ENCODE measurements at places on chromosomes 4 and X.

DNA sequence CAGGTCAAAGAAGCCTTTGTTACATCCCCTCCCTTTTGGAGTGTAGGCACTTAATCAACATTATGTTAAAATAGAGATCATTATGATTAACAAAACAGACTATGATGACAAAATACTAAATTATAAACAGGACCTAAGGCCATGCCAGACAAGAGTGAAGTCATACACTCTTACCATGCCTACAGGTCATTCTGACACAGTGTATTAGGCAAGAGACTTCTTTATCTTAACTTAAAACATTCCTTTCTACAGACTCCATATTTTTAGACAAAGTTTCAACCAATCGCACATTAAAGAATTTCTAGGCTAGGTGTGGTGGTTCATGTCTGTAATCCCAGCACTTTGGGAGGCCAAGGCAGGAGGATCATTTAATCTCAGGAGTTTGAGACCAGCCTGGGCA is 128.6 kb upstream of the SLC34A2 start:
- DNase-seq, result no peak

DNA sequence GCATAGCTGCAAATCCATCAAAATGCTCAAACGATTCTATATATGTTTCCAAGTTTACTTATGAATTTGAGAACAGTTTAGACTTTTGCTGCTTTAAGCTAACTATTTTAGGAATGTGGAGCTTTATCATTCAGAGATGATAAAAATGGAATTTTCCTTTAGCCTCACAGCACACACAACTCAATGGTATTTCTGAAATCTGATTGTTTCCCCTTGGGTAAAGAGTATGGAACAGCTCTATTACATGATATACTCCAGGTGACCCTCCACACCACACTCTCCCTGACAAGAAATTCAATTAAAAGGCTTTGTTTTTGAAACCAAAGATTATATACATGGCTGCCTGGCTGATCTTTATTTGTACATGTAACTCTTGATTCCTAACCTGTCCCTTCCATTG is 120.0 kb downstream of the LUZP4 start:
- DNase-seq, result no peak

GRCh38 chr4:105474099-105474518 is 247 bp upstream of the PPA2 start:
- DNase-seq, result no peak

GRCh38 chrX:130179579-130180215 is 7.9 kb downstream of the RAB33A start:
- no peak for DNase-seq

DNA sequence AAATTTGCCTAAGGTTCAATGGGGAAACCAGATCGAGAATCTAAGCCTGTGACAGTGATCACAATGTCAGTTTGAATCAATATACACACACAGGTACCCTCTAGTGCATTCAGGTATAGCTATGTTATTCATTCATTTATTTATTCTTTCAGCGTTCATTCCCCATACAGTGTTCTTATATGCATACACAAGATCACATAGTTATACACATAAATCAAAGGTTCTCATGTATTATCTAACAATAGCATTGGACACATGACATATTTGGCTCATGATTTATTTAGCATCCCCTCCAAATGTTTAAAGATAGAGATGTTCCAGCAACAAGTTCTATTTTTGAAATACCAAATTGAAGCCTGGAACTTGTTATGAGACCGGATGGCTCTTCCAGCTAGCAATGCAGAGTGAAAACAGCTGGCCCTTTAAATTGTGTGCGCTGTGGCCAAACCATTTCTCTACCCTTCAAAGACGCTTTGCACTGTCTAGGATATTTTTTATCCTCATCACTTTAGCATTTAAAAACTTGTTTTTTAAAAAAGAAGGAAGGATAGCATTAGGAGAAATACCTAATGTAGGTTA is 131.0 kb downstream of the ATXN3L start:
- DNase-seq, result no peak

GRCh38 chr4:74682567-74683359 is 111.6 kb downstream of the BTC start:
- DNase-seq, result no peak

DNA sequence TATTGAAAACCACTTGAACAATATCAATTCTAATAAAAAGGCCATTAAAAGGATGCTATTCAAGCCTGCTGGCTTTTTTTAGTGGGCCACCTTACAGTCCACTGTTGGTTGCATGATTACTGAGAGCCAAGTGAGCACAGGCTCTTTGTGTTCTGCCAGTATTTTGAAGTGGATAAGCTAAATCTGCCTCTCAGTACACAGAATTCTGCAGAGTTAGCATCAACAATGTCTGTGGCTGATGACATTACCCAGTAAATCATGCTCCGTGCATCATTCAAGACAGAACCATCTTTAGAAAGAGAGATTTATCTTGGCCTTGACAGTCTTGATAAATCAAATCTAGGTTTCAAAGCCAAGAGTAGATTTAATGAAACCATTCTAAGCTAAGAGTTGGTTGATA is 119.0 kb upstream of the GNPDA2 start:
- DNase-seq, result no peak

- no peak for DNase-seq
These were observed 8.7 kb upstream of the TIMM8A start for GRCh38 chrX:101357166-101357795.

GRCh38 chr4:137443031-137443800 is 89.1 kb downstream of the PCDH18 start:
- no peak for DNase-seq

GRCh38 chrX:126982158-126982557 is 162.6 kb downstream of the PRR32 start:
- DNase-seq, result no peak

DNA sequence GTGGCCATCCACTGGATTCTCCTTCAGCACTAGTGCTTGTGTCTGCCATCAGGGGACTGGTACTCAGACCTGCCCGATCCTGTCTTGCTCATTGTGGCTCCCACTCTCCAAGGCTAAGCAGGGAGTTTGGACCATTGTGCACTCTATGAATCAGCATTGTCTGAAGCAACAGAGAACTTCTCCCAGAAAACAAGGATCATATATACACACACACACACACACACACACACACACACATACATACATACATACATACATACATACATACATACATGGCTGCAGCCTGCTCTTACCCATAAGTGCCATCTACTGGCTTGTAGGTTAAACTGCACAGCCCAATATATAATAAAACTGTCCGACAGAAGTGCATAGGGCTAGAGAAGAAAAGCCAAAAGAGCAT is 345.3 kb upstream of the LCORL start:
- no peak for DNase-seq

GRCh38 chr4:155795991-155796390 is 37.2 kb downstream of the GUCY1B1 start:
- no peak for DNase-seq

- DNase-seq, result no peak
These were observed 162.0 kb upstream of the ATP6AP2 start for GRCh38 chrX:40418813-40419195.

DNA sequence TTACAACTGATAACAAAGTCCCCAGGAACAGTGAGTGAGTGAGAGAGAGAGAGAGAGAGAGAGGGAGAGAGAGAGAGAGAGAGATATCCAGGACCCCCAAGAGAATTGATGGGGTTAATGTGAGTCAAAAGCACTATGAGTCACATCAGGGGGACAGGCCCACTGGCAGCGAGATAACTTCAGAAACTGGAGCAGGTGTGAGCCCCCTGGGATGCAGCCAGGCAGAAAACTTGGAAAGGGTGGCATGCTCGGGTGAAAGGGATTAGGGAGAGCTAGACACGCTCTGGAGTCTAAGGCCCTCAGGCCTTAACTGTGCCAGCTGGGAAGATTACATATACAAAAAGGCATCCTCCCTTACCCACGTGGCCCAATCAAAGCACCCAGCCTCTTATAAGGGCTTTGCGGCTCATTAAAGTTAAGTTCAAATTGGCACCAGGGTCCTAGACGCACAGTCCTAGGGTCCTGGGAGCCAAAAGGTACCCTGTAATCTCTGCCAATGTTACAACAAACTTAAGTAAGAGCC is 841 bp downstream of the ACOT9 start:
- no peak for DNase-seq

Measured in T-helper 17 cell (primary cell).